Smooth muscle cell of the pulmonary artery (primary cell): ENCODE measurements at places on chromosomes 7 and 10. TPM values are rescaled to one million over a fixed set of nuclear protein-coding genes. Genes with fewer than 3 reads are reported as not detected.

ATOH7 gene
- 0.07 TPM in 1 of 2 replicates, not detected in the other for total RNA-seq

TUBB8 gene
- total RNA-seq = not detected in 2 replicates

LRRC4 gene
- total RNA-seq = 0.03 TPM in 1 of 2 replicates, not detected in the other

AGBL3 gene
- 0.66 and 0.91 TPM in 2 replicates for total RNA-seq

AKR1C8 gene
- not detected in 2 replicates for total RNA-seq

ANKRD30A gene
- total RNA-seq = not detected in 2 replicates

DYDC2 gene
- not detected in 2 replicates for total RNA-seq

KBTBD2 gene
- total RNA-seq = 31.4 and 36.4 TPM in 2 replicates

P4HA1 gene
- 457 and 753 TPM in 2 replicates for total RNA-seq

CDNF gene
- 0.59 and 2.6 TPM in 2 replicates for total RNA-seq

OR6V1 gene
- not detected in 2 replicates for total RNA-seq

CALML5 gene
- total RNA-seq = not detected in 2 replicates

GRM8 gene
- 0.13 TPM in 1 of 2 replicates, not detected in the other for total RNA-seq

STEAP4 gene
- 0.96 and 5.9 TPM in 2 replicates for total RNA-seq

CYP2W1 gene
- not detected in 2 replicates for total RNA-seq
